ENCODE measurements at places on chromosomes 6 and 20.

DNA sequence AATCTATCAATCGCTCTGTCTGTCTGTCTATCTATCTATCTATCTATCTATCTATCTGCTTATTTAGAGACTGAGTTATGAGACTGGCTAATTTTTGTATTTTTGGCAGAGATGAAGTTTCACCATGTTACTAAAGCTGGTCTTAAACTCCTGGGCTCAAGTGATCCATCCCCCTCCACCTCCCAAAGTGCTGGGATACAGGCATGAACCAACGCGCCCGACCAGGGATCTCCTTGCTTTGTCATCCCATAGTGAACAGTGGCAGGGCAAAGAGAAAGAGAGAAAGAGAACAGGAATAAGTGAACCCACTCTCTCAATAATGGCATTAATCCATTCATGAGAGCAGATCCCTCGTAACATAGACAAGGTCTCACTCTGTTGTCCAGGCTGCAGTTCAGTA lies 66.4 kb upstream of the DSP start:
- DNase-seq, result no peak

- no peak for DNase-seq
Observed at GRCh38 chr20:58583176-58583575, 67.9 kb upstream of the STX16 start.

- no peak for DNase-seq
Observed at GRCh38 chr20:15789079-15789478, 784.2 kb downstream of the KIF16B start.

- no peak for DNase-seq
Observed at GRCh38 chr6:56842686-56843475, 112.0 kb upstream of the BEND6 start.

DNA sequence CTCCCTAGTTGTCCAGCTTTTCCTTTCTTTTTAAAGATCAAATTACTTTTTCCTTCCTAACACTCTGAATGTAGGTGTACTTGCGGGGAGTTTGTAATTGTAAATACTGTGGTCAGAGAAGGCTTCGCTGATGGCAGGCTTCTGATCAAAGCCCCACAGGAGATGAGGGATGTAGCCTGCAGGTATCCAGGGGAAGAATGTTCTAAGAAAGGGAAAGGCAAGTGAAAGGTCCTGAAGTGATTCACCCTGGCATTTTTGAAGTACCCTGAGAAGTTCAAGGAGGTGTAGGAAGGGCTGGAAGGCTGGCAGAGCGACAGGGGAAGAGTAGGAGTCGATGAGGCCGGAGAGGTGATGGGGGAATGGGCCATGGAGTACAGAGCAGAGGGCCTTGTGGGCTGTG lies 38.2 kb upstream of the CCN6 start:
- no peak for DNase-seq

GRCh38 chr20:35009665-35010328 lies 54.1 kb downstream of the MYH7B start:
- DNase-seq, result no peak

- DNase-seq, result no peak
Observed at GRCh38 chr6:113433335-113433991, 423.7 kb upstream of the MARCKS start.

DNA sequence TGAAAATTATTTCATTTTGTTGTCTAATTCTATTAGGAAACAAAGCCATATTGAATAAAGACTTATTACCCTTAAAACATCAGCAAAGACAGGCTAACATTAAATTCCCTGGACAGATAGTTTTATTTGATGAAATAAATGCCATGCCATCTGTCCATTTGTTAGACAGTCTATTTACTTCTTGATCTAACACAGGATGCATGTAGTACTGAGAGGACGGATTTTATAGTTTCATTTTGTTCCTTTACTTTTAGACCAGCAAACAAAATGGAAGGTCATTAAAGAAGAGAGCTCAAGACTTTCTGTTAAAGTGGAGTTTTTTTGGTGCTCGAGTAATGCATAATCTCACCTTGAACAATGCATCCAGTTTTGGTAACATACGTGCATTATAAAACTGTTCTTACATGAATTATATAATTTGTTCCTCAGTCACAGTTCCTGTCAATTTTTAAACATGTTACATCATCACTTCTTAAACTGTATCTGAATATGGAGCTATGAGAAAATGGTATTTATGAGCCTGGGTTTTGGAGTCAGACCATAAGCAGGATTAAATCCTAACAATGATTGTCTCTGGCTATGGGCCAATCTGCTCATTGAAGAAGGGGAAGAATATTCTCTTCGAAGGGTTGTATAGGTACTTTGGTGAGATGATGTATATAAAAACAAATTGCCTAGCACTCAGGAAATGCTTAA lies 46.0 kb downstream of the RFX6 start:
- DNase-seq, result no peak

DNA sequence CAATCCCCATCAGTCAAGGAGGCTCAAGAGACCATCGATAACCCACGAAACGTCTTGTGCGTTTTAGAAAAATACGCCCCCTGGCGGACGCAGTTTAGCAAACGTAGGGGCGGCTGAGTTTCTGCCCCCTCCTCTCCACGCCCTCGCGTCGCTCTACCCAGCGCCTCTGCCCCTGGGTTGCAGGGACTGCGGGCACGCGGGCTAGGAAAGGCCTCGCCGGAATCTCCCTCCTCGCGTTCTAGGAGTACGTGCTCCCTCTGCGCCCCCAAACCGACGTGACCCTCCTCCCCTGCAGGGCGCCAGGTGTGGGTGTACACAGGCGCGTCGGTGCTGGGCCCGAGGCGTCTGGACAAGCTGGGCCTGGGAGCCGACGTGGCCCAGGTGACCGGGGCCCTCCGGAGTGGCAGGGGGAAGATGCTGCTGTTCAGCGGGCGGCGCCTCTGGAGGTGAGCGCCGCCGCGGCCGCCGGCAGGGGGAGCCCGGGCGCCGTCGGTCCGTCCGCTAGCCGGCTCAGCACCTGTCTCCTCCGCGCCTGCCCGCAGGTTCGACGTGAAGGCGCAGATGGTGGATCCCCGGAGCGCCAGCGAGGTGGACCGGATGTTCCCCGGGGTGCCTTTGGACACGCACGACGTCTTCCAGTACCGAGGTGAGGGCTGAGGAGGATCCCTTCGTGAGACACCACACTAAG lies 5.3 kb downstream of the MMP9 start:
- DNase-seq, result no peak

GRCh38 chr6:25217302-25217701 lies 61.9 kb upstream of the CARMIL1 start:
- DNase-seq, result no peak

DNA sequence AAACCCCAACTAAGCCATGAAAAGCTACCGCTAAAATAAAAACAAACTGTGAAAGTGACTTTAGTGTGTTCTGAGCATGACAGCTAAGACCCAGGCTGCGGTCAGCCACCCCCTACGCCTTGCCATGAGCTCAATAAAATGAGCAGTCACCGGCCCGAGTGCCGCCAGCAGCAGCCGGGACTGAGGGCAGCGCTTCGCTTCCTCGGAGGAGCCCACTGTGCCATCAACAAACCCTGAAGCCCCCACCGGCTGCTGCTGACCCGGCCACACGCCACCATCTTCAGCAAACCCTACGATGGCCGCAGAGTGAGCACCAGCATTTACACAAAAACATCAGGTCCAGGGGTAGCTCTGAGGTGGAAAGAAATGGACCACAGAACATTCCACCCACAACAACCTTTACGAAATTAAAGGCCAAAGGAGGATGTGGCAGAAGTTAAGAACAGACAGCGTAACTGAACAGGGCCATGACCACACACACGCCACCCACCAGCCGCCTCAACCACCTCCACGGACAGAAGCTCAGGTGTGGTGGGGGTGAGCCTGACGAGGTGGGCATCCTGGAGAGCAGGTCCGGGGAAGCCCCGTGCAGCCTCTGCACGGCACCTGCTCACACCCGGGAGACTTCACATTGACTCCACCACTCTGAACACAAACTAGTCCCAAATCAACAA lies 67.0 kb downstream of the THBS2 start:
- no peak for DNase-seq

Data from brain pericyte (primary cell).